ENCODE measurements at places on chromosomes 13 and 19.

DNA sequence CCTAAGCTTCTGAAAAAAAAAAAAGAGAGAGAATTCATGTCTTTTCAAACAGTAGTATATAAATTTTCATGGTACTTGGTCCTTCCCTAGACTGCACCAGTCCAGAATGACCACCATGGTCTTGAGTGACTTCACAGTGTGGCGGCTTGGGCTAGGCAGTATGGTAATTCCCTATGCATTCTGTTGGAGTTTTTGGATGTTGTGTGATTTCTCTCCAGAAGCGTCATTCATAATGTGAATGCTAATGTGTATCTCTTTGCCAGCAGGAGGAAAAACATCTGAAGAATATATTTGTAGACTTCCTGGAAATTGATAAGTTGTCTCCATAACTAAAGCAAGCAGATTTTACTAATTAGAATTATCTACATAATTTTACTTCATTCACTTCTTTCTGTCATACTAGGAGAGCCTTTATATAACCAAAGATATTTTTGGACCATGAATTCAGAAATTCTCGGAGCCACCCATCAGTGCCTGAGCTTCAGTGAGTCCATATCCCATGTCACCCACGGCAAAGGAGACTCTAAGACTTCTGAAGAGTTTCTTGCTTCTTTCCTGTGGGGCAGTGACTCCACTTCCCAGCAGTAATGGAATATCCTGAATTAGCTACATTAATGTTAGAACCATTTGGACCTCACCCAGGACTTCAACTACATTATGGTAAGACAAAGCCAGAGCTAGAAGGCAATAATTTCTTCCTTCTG, 8.4 kb downstream of the STARD13 start:
- no peak for DNase-seq

GRCh38 chr19:49518033-49518432, 5.6 kb downstream of the FCGRT start:
- DNase-seq = no peak

GRCh38 chr13:97120976-97121375, 101.2 kb upstream of the MBNL2 start:
- no peak for DNase-seq

DNA sequence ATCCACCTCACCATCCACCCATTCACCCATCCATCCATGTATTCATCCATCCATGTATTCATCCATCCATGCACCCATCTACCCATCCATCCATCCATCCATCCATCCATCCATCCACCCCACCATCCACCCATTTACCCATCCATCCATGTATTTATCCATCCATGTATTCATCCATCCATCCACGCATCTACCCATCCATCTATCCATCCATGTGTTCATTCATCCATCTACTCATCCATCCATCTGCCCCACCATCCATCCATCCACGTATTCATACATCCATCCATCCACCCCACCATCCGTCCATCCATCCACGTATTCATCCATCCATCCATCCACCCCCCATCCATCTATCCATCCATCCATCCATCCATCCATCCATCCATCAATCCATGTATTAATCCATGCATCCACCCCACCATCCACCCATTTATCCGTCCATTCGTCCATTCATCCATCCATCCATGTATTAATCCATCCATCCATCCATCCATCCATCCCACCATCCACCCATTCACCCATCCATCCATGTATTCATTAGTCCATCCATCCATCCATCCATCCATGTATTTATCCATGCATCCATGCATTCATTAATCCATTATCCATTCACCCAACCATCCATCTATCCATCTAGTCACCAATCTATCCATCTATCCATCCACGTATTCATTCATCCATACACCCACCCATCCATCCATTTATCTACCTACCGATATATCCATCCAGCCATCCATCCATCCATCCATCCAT, 2.6 kb downstream of the IL12RB1 start:
- DNase-seq = no peak

DNA sequence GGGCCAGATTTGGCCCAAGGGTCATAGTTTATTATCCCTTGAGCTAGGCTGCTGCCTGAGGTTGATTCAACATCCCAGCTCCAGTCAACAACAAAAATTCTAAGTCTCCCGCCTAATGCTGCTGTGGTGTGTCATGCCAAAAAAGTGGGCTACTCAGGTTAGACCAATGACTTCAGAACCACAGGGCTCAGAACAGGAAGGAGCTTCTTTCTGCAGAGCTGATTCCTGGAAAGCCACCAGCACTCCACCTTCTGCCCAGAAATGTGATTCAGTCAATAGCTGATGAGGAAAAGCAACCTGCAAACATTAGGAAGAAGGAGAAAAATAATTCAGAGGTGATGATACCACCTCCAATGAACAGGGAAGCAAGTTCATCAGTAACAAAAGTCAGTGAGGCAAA, 56.1 kb upstream of the SERPINE3 start:
- no peak for DNase-seq

DNA sequence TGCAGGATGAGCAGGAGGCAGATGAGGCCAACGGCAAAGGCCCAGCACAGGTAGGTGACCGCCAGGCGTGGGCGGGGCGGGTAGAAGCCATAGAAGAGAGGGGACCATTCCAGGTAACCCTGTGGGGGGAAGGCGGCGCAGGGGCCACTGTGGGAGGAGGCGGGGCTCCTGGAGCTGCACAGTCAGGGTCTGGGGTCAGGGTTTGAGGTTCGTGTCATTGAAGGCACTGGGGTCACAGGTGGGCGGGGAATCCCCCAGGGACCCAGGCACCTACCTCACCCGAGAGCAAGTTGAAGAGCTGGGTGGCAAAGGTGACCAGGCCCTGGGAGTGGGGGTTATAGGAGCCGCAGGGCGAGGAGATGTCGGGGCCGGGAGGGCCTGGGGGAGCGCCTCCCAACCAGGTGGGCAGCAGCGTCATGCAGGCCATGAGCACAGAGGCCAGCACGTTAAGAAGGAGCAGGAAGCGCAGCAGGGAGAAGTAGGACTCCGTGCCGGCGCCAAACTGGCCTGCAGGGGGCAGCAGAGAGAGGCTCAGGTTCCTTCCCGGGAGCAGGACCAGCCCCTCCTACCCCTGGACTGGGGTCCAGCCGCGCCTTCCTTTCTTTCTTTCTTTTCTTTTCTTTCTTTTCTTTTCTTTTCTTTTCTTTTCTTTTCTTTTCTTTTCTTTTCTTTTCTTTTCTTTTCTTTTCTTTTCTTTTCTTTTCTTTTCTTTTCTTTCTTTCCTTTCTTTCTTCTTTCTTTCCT, 4.6 kb downstream of the TMC4 start:
- DNase-seq = peak; percentile 69

DNA sequence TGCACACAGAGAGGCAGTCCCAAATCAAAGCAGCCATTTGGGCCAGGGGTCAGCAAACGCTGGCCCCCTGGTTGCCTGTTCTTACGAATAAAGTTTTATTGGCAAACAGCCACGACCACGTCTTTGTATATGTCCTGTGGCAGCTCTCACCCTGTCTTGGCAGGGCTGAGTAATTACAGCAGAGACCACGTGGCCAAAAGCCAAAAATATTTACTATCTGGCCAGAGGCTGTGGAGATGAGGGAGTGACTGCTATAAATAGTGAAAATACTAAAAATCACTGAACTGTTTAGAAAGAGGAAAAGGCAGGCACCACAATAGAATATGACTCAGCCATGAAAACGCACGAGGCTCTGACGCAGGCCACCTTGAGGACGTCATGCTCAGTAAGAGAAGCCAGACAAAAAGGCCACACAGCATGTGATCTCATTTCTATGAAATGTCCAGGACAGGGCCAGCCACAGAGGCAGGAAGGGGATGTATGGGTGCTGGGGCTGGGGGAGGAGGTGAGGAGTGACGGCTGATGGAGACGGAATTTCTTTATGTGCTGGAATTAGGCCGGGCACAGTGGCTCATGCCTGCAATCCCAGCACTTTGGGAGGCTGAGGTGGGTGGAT, 29.4 kb downstream of the SMIM24 start:
- peak; percentile 63 for DNase-seq

GRCh38 chr13:73602295-73602694, 531.9 kb downstream of the KLF12 start:
- DNase-seq = no peak

GRCh38 chr19:14412996-14413692, 6.0 kb downstream of the DDX39A start:
- DNase-seq = no peak

GRCh38 chr19:33683881-33684537, 62.3 kb downstream of the CHST8 start:
- no peak for DNase-seq

GRCh38 chr19:23391236-23391635, 4.0 kb downstream of the ZNF91 start:
- DNase-seq = no peak

DNA sequence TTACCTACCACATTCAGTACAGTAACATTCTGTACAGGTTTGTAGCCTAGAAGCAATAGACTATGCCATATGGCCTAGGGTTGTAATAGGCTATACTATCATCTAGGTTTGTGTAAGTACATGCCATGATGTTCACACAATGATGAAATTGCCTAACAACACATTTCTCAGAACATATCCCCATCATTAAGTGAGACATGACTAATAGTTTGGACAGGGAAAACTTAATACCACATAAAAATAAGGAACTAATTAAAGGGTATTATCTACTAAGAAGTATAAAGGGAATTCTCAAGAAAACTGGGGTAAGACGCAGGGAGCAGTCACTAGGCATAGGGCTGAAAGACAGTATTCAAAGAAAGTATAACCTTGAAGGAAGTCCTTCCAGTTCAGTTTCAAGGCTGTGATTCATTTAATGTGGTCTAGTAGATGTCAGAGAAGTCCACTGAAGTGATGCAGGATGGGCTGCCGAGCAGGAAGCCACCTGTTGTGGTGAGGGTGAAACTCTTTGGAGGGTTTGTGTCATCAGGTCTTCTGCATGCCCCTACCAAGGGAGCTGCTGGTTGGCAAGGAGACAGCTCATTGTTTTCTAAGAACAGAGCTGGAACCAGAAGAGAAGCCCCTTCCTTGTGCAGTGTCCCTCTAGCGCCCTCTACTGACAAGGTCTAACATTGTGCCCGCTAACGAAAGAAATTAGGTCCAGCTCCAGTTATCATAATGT, 122.9 kb downstream of the OLFM4 start:
- no peak for DNase-seq

GRCh38 chr13:24632382-24633121, 47.7 kb upstream of the ATP12A start:
- no peak for DNase-seq

GRCh38 chr13:49220036-49220855, at the start of gene MLNR:
Gene MLNR (plus strand): TSS chr13:49220338. CDS start chr13:49220338, 0 bp downstream.
- DNase-seq = no peak

GRCh38 chr19:12783291-12783848, 7.9 kb upstream of the JUNB start:
- no peak for DNase-seq

- DNase-seq = no peak
Observed at GRCh38 chr19:2477732-2478191, 1.8 kb downstream of the GADD45B start.

DNA sequence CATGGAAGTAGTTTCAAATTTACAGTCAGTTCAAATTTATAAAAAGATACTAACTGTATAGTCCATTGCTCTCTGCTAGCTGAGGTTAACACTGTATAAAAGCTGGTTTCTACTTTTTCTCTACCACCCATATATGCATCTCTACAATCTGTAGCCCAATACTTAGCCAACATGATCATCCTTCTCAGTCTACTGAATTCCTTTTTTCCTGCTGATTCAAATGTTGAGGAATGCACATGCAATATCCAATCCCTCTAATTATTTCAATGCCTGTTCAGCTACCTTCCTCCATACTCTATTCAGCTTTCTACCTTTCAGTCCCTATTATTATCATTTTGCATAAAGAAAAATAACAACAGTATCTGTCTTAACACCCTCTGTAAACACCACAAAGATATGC, 15.6 kb downstream of the KPNA3 start:
- no peak for DNase-seq

DNA sequence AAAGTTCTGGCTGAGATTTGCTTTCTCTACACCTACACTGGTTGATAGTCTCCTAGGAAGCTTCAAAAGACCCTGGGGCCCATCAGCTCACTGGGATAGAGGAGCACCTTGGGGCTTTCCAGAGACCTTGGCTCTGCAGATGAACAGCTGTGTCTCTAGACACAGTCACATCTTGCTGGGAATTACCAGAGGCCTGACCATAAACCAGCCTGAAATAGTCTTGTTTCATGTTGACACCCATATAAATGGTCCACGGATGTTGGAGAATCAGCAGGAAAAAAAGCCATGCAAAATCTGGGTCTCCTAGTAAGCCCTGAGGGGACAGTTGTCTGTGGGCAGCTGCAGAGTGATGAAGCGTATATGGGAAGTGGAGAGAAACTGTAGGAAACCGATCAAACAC, 207.6 kb downstream of the DNAJC15 start:
- DNase-seq = no peak

DNA sequence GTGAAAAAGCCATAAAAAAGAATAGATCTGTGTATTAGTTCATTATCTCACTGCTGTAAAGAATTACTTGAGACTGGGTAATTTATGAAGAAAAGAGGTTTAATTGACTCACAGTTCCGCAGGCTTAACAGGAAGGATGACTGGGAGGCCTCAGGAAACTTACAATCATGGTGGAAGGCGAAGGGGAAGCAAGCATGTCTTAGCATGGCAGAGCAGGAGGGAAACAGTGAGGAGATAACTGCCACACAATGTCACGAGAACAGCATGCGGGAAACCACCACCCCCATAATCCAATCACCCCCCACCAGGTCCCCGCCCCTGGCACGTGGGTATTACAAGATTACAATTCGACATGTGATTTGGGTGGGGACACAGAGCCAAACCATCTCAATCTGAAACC, 39.1 kb upstream of the EEF1AKMT1 start:
- DNase-seq = no peak

- no peak for DNase-seq
Observed at GRCh38 chr19:18708452-18709231, 25.2 kb downstream of the CRTC1 start.

DNA sequence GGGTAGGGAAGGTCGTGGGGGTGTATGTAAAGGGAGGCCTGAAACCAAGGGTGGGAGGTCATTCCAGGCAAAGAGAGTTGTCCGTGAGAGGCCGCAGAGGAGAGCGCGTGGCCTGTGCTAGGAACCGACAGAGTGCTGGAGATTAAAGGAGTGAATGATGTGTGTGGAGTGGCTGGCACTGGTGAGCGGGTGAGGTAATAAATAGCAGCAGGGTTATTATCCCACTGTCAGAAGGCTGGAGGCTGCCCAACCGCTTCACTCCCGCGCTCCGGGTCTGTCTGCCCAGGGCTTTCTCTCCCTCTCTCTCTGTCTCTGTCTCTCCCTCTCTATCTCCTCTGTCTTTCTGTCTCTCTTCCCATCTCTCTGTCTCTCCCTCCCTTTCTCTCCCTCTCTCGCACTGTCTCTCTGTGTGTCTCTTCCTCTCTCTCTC, 17.4 kb downstream of the ZNF579 start:
- DNase-seq = no peak

All from GOT3 (cell line).